Activated naive CD8-positive, alpha-beta T cell treated with anti-CD3 and anti-CD28 coated beads, Interleukin-2, amount 50 U/mL, for 24 hours (primary cell): ENCODE measurements at places on chromosomes 2 and 18.
A peak's percentile ranks its signal among the peaks of the same experiment; 100 is the strongest.

DNA sequence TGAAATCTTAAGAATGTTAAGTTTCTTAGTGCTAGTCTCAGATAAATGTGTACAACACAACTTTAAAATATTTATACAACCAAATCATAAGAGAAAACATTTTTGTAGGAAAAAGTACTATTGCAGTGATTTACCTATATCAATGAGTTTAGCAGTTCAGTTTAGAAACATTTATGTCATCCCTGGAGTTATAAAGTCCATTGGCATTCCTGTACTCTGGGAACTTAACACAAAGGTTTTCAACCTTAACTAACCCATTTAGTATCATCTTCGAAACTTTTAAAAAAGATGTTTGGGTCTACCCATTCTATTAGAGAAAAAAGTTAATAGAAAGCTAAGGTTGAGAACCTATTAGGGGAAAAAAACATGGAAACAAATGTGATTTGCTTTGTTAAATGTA is 10.9 kb downstream of the AFTPH start:
- peaks cover 9% of the 10 kb centered on the region for H3K36me3 ChIP-seq
- no peak overlapping the region for H3K4me3 ChIP-seq
- H3K4me1 ChIP-seq, result peaks cover 79% of the 10 kb centered on the region
- H3K27me3 ChIP-seq, result no peaks in the 10 kb centered on the region
- H3K27ac ChIP-seq, result no peak overlapping the region

- no peaks in the 10 kb centered on the region for H3K36me3 ChIP-seq
- H3K27ac ChIP-seq, result no peak overlapping the region
- H3K4me3 ChIP-seq, result no peak overlapping the region
- no peak for DNase-seq
- no peaks in the 10 kb centered on the region for H3K27me3 ChIP-seq
These were observed 151.8 kb downstream of the ZFP36L2 start for GRCh38 chr2:43074592-43075053.

GRCh38 chr2:31675485-31675901 is 94.8 kb upstream of the SRD5A2 start:
- H3K4me3 ChIP-seq, result no peak overlapping the region
- DNase-seq, result no peak
- H3K27me3 ChIP-seq, result peaks cover 5% of the 10 kb centered on the region
- no peaks in the 10 kb centered on the region for H3K4me1 ChIP-seq

DNA sequence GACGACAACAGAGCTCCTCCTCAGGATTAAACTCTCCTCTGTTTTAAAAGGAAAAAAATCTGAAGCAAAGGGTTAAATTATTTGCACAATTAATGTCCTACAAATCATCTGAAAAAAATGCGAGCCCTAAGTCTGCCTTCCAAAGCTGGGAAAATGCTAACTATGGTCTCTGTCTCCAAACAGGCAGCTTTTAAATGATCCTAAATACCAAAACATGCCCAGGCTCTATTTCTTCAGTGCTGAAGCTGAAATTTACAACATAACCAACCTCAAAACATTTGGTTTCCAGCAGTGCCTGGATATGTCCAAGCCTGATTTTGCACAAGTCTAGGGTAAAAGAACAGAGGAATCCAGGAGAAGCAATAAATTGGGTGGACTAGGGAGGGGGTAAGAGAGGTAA is 57.2 kb downstream of the LBH start:
- DNase-seq, result no peak
- peak overlapping the region; percentile 56 for H3K27ac ChIP-seq

- H3K27me3 ChIP-seq, result peaks cover 8% of the 10 kb centered on the region
- H3K4me1 ChIP-seq, result no peaks in the 10 kb centered on the region
- no peaks in the 10 kb centered on the region for H3K36me3 ChIP-seq
- no peak overlapping the region for H3K27ac ChIP-seq
- H3K4me3 ChIP-seq, result no peak overlapping the region
- DNase-seq, result no peak
These were observed 3.4 kb downstream of the SERPINB2 start for GRCh38 chr18:63890950-63891304.

GRCh38 chr18:75163736-75164135 is 45.2 kb downstream of the PTGR3 start:
- peaks cover 7% of the 10 kb centered on the region for H3K4me1 ChIP-seq
- H3K36me3 ChIP-seq, result no peaks in the 10 kb centered on the region
- H3K27me3 ChIP-seq, result no peaks in the 10 kb centered on the region
- H3K4me3 ChIP-seq, result no peak overlapping the region
- no peak for DNase-seq
- no peak overlapping the region for H3K27ac ChIP-seq

DNA sequence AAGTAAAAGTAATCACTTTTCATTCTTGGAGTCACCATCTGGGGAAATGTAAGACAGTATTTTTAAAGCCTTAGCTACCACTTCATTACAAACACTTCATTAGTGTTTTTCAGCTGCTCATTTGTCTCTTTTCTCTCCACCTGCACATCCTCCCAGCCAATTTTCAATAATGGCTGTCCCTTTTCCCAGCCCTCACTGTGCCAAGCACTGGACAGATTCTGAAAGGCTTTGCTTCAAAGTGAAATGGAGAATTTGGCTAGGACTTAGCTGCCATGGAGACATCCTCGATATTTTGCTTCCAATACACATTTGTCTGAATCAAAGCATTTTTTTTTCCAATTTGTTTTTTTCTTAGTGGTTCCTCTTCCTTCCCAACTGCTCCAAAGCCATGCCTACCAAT is 272.4 kb upstream of the NRXN1 start:
- no peak overlapping the region for H3K27ac ChIP-seq
- H3K4me3 ChIP-seq, result no peak overlapping the region
- DNase-seq, result no peak

DNA sequence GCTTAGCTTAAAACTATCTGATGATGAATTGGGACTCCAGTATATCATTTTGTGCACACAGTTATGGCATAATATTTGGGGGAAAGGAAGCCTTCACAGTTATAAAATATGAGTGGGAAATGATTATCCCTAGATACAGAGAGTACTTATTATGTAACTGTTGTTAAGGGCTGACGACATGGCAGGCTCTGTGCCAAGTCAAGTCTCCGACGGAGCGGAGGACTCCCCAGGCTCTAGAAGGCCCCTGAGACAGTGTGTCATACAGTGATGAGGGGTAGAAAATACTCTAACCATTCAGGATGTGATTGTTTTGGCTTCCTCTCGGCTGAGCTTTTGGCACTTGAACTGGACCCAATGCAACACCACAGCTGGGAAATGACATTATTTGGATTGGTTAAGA is 211.8 kb downstream of the SLC8A1 start:
- H3K4me3 ChIP-seq, result no peak overlapping the region
- H3K4me1 ChIP-seq, result no peaks in the 10 kb centered on the region
- DNase-seq, result no peak
- H3K27ac ChIP-seq, result no peak overlapping the region
- H3K27me3 ChIP-seq, result peaks cover 2% of the 10 kb centered on the region

DNA sequence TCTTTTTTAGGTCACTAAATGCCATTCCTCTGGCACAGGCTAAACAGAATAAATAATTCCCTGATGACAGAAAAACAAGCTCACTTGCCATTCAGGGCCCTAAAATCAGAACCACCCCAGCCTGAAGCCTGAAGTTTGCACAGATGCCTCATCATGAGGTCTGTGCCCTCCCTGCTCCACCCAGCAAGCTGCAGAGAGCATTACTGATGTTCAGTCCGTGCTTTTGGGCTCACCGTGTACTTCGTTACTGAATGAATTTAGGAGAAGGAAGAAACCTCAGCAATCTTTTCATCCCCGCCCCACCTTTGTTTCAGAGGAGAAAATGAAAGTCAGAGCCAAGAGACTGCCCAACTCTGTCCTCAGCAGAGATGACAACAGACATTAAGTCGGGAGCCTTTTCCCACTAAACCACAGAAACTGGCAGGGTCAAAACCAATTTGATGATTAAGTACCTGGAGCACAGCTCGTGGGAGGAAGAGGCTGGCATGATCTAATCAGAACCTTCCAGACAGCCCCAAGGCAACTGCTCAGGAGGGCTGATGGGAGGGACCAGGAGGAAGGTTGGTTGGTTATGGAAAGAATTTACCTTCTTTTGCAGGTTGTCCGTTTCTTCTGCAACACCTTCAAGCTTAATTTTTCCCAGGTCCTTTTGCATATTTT is 122.7 kb downstream of the LAMA1 start:
- H3K4me3 ChIP-seq, result no peak overlapping the region
- H3K36me3 ChIP-seq, result no peaks in the 10 kb centered on the region
- H3K27ac ChIP-seq, result no peak overlapping the region
- H3K27me3 ChIP-seq, result no peaks in the 10 kb centered on the region

DNA sequence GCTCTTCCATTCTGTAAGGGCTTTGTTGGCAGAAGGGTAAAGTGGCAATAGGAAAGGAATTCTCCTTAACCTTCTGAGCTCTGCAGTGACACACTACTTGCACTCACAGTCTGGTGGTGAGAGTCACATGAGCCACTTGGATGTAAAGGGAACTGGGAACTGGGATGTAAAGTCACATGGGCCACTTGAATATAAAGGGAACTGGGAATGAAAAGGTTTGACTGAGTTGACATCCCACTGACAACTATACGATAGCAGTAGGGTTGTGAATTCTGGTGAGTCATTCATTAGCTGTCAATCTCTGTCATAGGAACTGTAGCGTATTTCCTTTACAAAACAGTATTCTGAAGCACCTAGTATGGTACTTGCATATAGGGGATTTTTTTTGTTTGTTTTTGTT is 5.5 kb downstream of the RPE start:
- DNase-seq, result no peak
- H3K36me3 ChIP-seq, result peaks cover 58% of the 10 kb centered on the region
- no peaks in the 10 kb centered on the region for H3K27me3 ChIP-seq
- no peak overlapping the region for H3K4me3 ChIP-seq

GRCh38 chr18:7937268-7937667 is 370.2 kb downstream of the PTPRM start:
- H3K36me3 ChIP-seq, result no peaks in the 10 kb centered on the region
- DNase-seq, result no peak
- no peak overlapping the region for H3K27ac ChIP-seq

GRCh38 chr2:238247841-238248453 is 8.1 kb upstream of the HES6 start:
- H3K4me3 ChIP-seq, result no peak overlapping the region
- no peak overlapping the region for H3K27ac ChIP-seq
- no peaks in the 10 kb centered on the region for H3K4me1 ChIP-seq
- no peaks in the 10 kb centered on the region for H3K27me3 ChIP-seq

- H3K4me3 ChIP-seq, result no peak overlapping the region
- H3K4me1 ChIP-seq, result no peaks in the 10 kb centered on the region
- no peaks in the 10 kb centered on the region for H3K36me3 ChIP-seq
- no peaks in the 10 kb centered on the region for H3K27me3 ChIP-seq
These were observed 185.1 kb upstream of the CNTNAP5 start for GRCh38 chr2:123840016-123840415.

DNA sequence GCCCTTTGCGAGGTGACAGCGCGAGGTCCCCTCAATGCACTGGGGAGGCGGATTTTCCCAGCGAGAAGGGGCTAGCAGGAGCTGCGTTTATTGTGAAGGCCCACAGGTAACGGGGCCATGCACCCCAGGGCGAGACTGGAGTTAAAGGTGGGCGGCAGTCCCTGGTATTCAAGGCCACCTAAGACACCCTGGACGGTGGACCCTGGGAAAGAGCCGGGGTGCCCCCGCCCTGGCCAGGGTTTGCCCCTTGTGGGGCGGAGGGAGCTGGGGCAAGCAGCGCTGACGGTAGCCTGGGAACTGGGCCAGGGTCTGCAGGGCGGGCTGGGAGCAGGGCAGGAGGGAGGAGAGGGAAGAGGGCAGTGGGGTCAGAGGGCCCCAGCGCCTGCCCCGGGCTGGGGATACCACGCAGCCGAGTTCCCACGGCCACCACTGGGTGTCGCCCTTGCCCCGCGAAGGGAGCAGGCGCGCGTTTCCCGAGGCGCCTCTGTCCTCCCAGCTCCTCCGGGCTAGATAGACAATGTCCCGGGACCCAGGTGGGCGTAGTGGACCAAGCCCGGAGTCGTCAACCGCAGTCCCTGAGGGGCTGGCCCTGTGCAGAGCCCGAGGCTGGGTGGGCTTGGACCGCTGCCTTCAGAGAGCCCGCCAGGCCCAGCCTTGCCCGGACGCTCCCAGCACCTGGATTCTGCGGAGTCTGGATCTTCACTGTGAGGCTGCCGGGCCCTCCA is 80.2 kb downstream of the SMAD4 start:
- H3K27me3 ChIP-seq, result no peaks in the 10 kb centered on the region
- H3K4me3 ChIP-seq, result no peak overlapping the region
- H3K4me1 ChIP-seq, result peaks cover 13% of the 10 kb centered on the region
- DNase-seq, result peak; percentile 85
- H3K36me3 ChIP-seq, result no peaks in the 10 kb centered on the region
- H3K27ac ChIP-seq, result no peak overlapping the region

GRCh38 chr2:146228020-146228393 is 1616.8 kb upstream of the ACVR2A start:
- DNase-seq, result no peak
- H3K4me3 ChIP-seq, result no peak overlapping the region
- no peak overlapping the region for H3K27ac ChIP-seq
- no peaks in the 10 kb centered on the region for H3K36me3 ChIP-seq

DNA sequence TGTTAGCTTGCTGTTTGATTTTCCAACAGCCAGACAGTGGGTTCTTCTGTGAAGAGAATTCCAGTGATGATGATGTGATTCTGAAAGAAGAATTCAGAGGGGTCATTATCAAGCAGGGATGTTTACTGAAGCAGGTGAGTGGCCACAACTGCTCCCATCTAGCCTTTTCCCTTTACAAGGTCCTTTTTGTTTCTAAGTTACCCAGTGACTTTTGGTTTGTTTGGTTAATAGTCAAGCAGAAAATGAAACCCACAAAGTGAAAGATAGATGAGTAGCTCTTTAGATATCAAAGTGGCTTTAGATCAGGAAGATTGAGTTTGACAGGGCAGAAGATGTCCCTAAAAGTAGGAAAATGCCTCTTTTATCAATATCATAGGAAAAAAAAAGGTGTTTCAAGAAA is 23.3 kb downstream of the PLEK start:
- peak overlapping the region; percentile 66 for H3K4me3 ChIP-seq
- H3K4me1 ChIP-seq, result peaks cover 65% of the 10 kb centered on the region
- no peak for DNase-seq
- H3K36me3 ChIP-seq, result peaks cover 15% of the 10 kb centered on the region
- H3K27ac ChIP-seq, result peak overlapping the region; percentile 93

- no peak overlapping the region for H3K27ac ChIP-seq
- no peak overlapping the region for H3K4me3 ChIP-seq
- H3K27me3 ChIP-seq, result peaks cover 29% of the 10 kb centered on the region
- no peak for DNase-seq
These were observed 43.6 kb downstream of the SPRED2 start for GRCh38 chr2:65388596-65389390.

DNA sequence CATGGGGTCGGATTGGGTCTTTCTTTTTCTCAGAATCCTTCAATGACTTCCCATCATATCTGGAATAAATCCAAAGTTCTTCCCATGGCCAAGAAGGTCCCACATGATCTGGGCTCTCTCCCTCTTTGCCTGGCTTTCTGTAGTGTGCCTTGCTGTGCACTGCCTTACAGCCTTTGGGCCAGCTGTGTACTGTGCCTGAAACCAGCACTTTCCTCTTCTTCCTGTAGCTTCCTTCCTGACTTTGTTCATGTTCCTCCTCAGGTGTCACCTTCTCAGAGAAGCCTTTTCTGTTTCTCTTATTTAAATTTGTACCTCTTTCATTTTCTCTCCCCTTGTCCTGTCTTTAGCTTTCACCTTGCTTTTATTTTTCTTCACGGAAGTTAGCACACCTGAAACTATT is 4.3 kb upstream of the CDCA7 start:
- no peak overlapping the region for H3K4me3 ChIP-seq
- peaks cover 28% of the 10 kb centered on the region for H3K27me3 ChIP-seq
- no peak for DNase-seq

- DNase-seq, result no peak
- no peaks in the 10 kb centered on the region for H3K36me3 ChIP-seq
- no peak overlapping the region for H3K4me3 ChIP-seq
- H3K27ac ChIP-seq, result no peak overlapping the region
These were observed 86.7 kb downstream of the EPAS1 start for GRCh38 chr2:46383784-46384456.

- H3K27me3 ChIP-seq, result peaks cover 4% of the 10 kb centered on the region
- no peak overlapping the region for H3K27ac ChIP-seq
- H3K36me3 ChIP-seq, result no peaks in the 10 kb centered on the region
- H3K4me1 ChIP-seq, result peaks cover 8% of the 10 kb centered on the region
- H3K4me3 ChIP-seq, result no peak overlapping the region
These were observed 88.2 kb downstream of the GALNT14 start for GRCh38 chr2:31049916-31050588.
